ENCODE measurements at places on chromosomes 1 and 21. TPM values are rescaled to one million over a fixed set of nuclear protein-coding genes. Genes with fewer than 3 reads are reported as not detected.

Gene CACNA1E
- polyA plus RNA-seq, result not detected

Gene FOXD3
- polyA plus RNA-seq, result not detected

Gene KRTAP10-7
- not detected for polyA plus RNA-seq

Gene IL6R
- 12.8 TPM for polyA plus RNA-seq

Gene KIAA0040
- 39.3 TPM for polyA plus RNA-seq

Gene USF1
- 6.7 TPM for polyA plus RNA-seq

Gene ACOT11
- polyA plus RNA-seq, result 0.09 TPM

Gene INSRR
- polyA plus RNA-seq, result not detected
